ENCODE measurements at places on chromosomes 16 and 17. TPM values are rescaled to one million over a fixed set of nuclear protein-coding genes. Genes with fewer than 3 reads are reported as not detected.
A peak's percentile ranks its signal among the peaks of the same experiment; 100 is the strongest.

- peaks cover 7% of the 10 kb centered on the region for H3K27me3 ChIP-seq
- no peaks in the 10 kb centered on the region for H3K4me1 ChIP-seq
- H3K4me3 ChIP-seq: no peak overlapping the region
Observed at GRCh38 chr17:9763643-9764042, 27.7 kb downstream of the DHRS7C start.

GRCh38 chr17:40098846-40099618 lies 1.4 kb downstream of the NR1D1 start:
- peak overlapping the region; percentile 98 for H3K27ac ChIP-seq
- peak; percentile 99 for DNase-seq
- H3K4me1 ChIP-seq: peaks cover 50% of the 10 kb centered on the region
- peak overlapping the region; percentile 100 for H3K4me3 ChIP-seq
- H3K27me3 ChIP-seq: peaks cover 11% of the 10 kb centered on the region
- peaks cover 39% of the 10 kb centered on the region for H3K36me3 ChIP-seq

GRCh38 chr17:1461198-1461944 lies 5.3 kb upstream of the CRK start:
- H3K4me1 ChIP-seq: peaks cover 35% of the 10 kb centered on the region
- DNase-seq: no peak
- peak overlapping the region; percentile 8 for H3K27ac ChIP-seq
- H3K36me3 ChIP-seq: peaks cover 37% of the 10 kb centered on the region
- H3K27me3 ChIP-seq: peaks cover 11% of the 10 kb centered on the region

The CDK5RAP3 gene
- total RNA-seq: 68.0 TPM

DNA sequence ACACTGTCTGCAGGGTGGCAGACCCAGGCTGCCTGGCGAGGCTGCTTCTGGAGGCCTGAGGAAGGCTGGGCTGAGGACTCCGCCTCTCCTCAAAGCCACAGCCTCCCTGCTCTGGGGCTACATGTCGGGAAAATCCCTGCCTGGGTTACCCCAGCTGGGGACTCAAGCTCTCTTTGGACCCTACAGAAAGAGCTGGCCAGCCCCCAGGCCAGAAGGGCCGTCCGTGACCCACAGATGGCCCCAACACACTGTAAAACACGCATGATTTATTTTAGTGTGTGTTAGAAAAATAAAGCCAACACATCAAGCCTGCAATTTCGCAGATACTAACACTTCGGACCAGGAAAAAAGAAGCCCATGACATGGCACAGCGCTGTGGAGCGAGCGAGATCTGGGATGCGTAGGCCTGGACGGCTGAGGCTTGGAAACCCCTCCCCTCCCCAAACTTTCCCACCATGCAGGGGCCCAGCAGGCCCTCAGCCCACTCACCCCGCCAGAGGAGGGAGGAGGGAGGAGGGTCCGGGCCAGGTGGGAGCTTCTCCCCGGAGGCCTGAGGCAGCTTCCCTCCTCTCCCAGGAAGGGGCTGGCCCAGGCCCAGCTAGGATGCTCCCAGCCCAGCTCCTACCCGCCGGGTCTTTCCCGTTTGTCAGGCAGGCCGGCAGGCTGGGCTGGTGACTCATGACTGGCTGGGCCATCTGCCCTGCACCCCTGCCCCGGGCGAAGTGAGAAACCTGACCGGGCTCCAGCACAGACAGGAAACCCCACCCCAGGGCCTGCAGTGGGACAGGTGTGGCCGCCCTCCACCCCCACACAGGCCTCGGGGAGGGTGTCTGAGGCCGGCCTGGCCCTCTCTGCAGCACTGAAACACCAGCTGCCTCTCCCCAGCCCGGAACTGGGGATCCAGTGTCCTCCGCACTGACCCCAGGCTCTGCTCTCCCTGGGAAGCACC lies 34.1 kb upstream of the SLC38A10 start:
- DNase-seq: peak; percentile 87
- peak overlapping the region; percentile 72 for H3K27ac ChIP-seq
- peak overlapping the region; percentile 47 for H3K4me3 ChIP-seq
- no peaks in the 10 kb centered on the region for H3K36me3 ChIP-seq
- H3K4me1 ChIP-seq: peaks cover 22% of the 10 kb centered on the region

The ZNF276 gene
- 9.1 TPM for total RNA-seq

GRCh38 chr16:75529056-75529905 lies 6.6 kb downstream of the CHST5 start:
- no peak overlapping the region for H3K4me3 ChIP-seq
- H3K4me1 ChIP-seq: no peaks in the 10 kb centered on the region
- no peak for DNase-seq
- no peak overlapping the region for H3K27ac ChIP-seq
- H3K27me3 ChIP-seq: peaks cover 21% of the 10 kb centered on the region

GRCh38 chr17:19578545-19578944 lies 44.9 kb downstream of the SLC47A1 start:
- peaks cover 42% of the 10 kb centered on the region for H3K27me3 ChIP-seq
- no peak overlapping the region for H3K4me3 ChIP-seq
- peak; percentile 2 for DNase-seq
- no peaks in the 10 kb centered on the region for H3K36me3 ChIP-seq

GRCh38 chr16:11977376-11978041 lies 975 bp downstream of the SNX29 start:
- no peaks in the 10 kb centered on the region for H3K27me3 ChIP-seq
- H3K36me3 ChIP-seq: peaks cover 20% of the 10 kb centered on the region
- peak; percentile 87 for DNase-seq
- peaks cover 51% of the 10 kb centered on the region for H3K4me1 ChIP-seq

The ACSM2A gene
- total RNA-seq: not detected

DNA sequence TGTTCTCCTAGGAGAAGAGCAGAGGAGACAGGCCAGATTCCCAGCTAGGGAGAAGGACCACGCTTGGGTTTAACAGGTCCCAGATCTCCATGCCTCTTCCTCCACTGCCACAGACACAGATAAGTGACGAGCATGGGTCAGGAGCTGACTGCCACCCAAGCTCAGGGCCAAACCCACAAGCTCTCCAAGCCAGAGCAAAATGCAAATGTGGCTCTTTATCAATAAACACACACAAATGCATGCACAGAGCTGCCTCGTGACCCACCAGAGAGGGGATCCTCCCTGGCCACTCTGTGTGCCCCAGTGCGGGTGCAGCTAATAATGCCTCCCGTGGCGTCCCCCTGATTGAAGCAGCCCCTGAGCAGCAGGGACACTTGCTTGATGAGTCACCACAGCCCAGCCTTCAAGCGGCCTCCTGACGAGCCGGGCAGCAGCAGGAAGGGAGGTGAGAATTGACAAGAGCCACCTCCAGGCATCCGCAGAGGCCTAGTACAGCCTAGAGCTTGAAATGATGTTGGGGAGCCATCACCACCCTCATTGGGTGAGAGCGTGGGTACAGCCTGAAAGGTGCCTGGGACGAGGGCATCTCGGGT lies 143.9 kb downstream of the CCDC182 start:
- no peak overlapping the region for H3K4me3 ChIP-seq
- no peak overlapping the region for H3K27ac ChIP-seq
- no peak for DNase-seq
- peaks cover 52% of the 10 kb centered on the region for H3K4me1 ChIP-seq
- no peaks in the 10 kb centered on the region for H3K27me3 ChIP-seq
- H3K36me3 ChIP-seq: no peaks in the 10 kb centered on the region

- DNase-seq: no peak
- peaks cover 6% of the 10 kb centered on the region for H3K27me3 ChIP-seq
- H3K36me3 ChIP-seq: peaks cover 5% of the 10 kb centered on the region
- peaks cover 84% of the 10 kb centered on the region for H3K4me1 ChIP-seq
Observed at GRCh38 chr17:41064301-41064700, 1.4 kb downstream of the KRTAP2-4 start.

The CETP gene
- total RNA-seq: not detected

The RHBDF2 gene
- total RNA-seq: 9.5 TPM

The LGALS9B gene
- total RNA-seq: not detected

- peak overlapping the region; percentile 60 for H3K27ac ChIP-seq
- peaks cover 17% of the 10 kb centered on the region for H3K4me1 ChIP-seq
- H3K4me3 ChIP-seq: peak overlapping the region; percentile 25
- DNase-seq: peak; percentile 53
- H3K27me3 ChIP-seq: peaks cover 1% of the 10 kb centered on the region
Observed at GRCh38 chr17:12756786-12757185, 32.5 kb upstream of the ARHGAP44 start.

The CA5A gene
- total RNA-seq: not detected

DNA sequence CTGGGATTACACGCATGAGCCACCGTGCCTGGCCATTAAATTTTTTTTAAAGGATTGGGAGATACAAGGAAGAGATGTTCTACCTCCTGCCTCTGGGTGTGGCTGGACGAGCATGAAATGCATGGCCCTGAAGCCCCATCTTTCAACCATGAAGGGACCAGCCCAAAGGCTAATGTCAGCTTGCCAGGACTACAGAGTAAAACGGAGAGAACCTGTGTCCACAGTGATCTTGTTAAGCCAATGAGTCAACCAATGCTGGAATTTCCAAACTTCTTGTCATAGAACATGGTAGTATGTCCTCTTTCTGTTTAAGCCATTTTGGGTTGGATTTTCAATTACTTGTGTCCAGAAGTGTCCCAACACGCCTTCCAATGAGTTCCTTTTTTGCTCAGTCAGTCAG lies 71.3 kb downstream of the RTN4RL1 start:
- H3K36me3 ChIP-seq: no peaks in the 10 kb centered on the region
- no peak overlapping the region for H3K4me3 ChIP-seq
- DNase-seq: no peak

- H3K27ac ChIP-seq: no peak overlapping the region
- DNase-seq: no peak
- H3K27me3 ChIP-seq: no peaks in the 10 kb centered on the region
- H3K4me1 ChIP-seq: no peaks in the 10 kb centered on the region
- no peaks in the 10 kb centered on the region for H3K36me3 ChIP-seq
Observed at GRCh38 chr16:5928476-5929065, 831.0 kb upstream of the EEF2KMT start.

GRCh38 chr17:13594310-13594709 lies 7.4 kb downstream of the HS3ST3A1 start:
- H3K4me1 ChIP-seq: peaks cover 97% of the 10 kb centered on the region
- peaks cover 33% of the 10 kb centered on the region for H3K36me3 ChIP-seq
- no peaks in the 10 kb centered on the region for H3K27me3 ChIP-seq
- no peak for DNase-seq

DNA sequence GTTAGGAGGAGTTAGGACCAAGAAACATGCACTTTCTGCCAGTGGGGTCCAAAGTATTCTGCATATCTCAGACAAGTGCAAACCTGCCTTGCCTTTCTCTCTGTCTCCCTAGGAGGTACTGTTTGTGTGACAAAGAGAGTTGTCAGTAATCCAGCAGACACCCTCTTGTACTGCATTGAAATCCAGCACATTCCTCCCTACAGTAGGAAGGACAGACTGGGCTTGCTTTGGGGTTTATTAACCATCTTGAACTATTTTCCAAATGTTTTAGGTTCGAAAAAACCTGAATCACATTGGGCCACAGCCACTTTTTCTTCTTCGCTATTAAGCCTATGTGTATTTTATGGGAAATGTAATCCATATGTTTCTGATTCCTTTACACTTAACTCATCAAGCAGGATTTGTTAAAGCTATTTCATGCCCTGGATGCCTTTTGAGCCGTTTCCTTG lies 204.2 kb upstream of the KCNJ16 start:
- peaks cover 64% of the 10 kb centered on the region for H3K4me1 ChIP-seq
- peak; percentile 70 for DNase-seq
- peak overlapping the region; percentile 47 for H3K4me3 ChIP-seq
- H3K27ac ChIP-seq: peak overlapping the region; percentile 76
- no peaks in the 10 kb centered on the region for H3K36me3 ChIP-seq

- no peak for DNase-seq
- no peak overlapping the region for H3K4me3 ChIP-seq
- H3K27ac ChIP-seq: no peak overlapping the region
Observed at GRCh38 chr17:82690786-82691489, 7.6 kb downstream of the RAB40B start.

The PARN gene
- total RNA-seq: 23.4 TPM

GRCh38 chr17:4199818-4200402 lies 56.9 kb downstream of the CYB5D2 start:
- peaks cover 19% of the 10 kb centered on the region for H3K36me3 ChIP-seq
- H3K27ac ChIP-seq: no peak overlapping the region
- no peak overlapping the region for H3K4me3 ChIP-seq
- DNase-seq: no peak
- H3K4me1 ChIP-seq: peaks cover 38% of the 10 kb centered on the region

The BIRC5 gene
- 82.6 TPM for total RNA-seq

DNA sequence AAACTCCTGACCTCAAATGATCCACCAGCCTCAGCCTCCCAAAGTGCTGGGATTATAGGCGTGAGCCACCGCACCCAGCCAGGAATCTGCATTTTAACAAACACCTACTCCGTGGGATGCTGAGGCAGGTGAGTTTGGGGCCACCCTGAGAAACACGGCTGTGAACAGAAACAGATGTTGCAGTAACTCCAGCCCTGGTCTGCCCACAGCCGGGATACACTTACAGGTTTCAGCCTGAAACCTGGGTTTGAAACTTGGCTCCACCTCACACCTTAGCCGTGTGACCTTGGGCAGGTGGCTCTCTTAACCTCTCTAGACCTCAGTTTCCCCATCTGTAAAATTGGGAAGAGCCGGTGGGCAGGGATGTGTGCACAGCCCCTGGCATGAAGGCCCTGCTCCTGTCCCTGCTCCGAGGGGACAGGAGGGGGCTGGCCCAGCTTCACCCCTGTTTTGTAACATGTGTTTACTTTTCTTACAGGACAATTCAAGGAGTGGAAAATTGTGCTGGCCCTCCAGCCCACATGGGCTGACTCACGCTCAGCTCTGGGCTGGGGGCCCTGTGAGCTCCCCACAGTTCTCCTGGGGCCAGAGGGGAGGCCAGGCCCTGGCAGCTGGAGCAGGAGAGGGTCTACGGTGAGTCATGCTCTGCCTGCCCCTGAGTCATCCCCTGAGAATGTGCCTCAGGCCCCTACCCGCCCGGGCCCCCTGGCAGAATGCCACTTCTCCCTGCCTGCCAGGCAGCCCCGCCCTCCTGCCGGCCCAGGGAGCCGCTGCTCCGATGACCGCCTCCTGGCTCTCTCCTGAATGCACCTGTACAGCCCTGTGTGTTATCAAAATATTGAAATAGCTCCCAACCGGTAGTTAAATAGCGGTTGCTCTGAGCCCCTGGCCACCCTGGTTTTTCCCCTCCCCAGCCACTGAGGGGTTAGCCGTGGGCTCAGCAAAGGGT lies 7.7 kb upstream of the PPL start:
- peaks cover 3% of the 10 kb centered on the region for H3K27me3 ChIP-seq
- peak overlapping the region; percentile 94 for H3K27ac ChIP-seq
- peaks cover 45% of the 10 kb centered on the region for H3K4me1 ChIP-seq
- H3K36me3 ChIP-seq: no peaks in the 10 kb centered on the region
- DNase-seq: peak; percentile 93

GRCh38 chr17:17152385-17152784 lies 53.7 kb downstream of the PLD6 start:
- H3K4me1 ChIP-seq: peaks cover 88% of the 10 kb centered on the region
- DNase-seq: peak; percentile 15
- H3K36me3 ChIP-seq: peaks cover 56% of the 10 kb centered on the region

GRCh38 chr17:82217530-82218204 lies 5.0 kb upstream of the CCDC57 start:
- peak overlapping the region; percentile 72 for H3K4me3 ChIP-seq
- H3K27me3 ChIP-seq: peaks cover 11% of the 10 kb centered on the region
- peak overlapping the region; percentile 98 for H3K27ac ChIP-seq
- H3K4me1 ChIP-seq: peaks cover 56% of the 10 kb centered on the region

GRCh38 chr17:80566054-80566400 lies 21.4 kb downstream of the RPTOR start:
- H3K4me3 ChIP-seq: no peak overlapping the region
- DNase-seq: no peak
- no peaks in the 10 kb centered on the region for H3K27me3 ChIP-seq
- no peak overlapping the region for H3K27ac ChIP-seq
- peaks cover 8% of the 10 kb centered on the region for H3K36me3 ChIP-seq
- peaks cover 18% of the 10 kb centered on the region for H3K4me1 ChIP-seq
